ENCODE measurements at places on chromosomes 3 and 15. TPM values are rescaled to one million over a fixed set of nuclear protein-coding genes. Genes with fewer than 3 reads are reported as not detected.

Gene TICRR
- 0.61 TPM for total RNA-seq

- no peak overlapping the region for H3K27ac ChIP-seq
- no peaks in the 10 kb centered on the region for H3K27me3 ChIP-seq
- H3K36me3 ChIP-seq, result no peaks in the 10 kb centered on the region
- H3K4me1 ChIP-seq, result no peaks in the 10 kb centered on the region
- DNase-seq, result no peak
- no peak overlapping the region for H3K4me3 ChIP-seq
Measured at GRCh38 chr3:50743643-50744042, 68.9 kb downstream of the DOCK3 start.

Gene ATXN7
- total RNA-seq, result 83.8 TPM

DNA sequence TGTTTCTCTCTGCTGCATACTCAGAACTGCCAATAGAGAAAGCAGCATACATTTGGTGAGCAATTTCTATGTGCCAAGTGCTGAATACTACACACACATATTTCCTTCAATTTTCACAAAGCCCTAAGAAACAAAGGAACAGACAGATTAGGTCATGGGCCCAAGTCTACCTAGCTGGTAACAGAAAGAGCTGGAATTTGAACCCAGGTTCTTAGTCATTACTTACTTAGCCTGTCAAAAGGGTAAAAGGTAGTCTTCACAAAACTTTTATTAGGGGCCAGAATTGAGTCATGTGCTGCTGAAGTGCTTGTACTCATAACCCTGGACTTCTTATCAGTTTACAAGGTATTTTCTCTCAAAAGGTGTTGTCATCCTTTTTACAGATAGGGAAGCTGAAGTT, 10.4 kb upstream of the ABHD17C start:
- no peaks in the 10 kb centered on the region for H3K27me3 ChIP-seq
- H3K4me3 ChIP-seq, result no peak overlapping the region
- no peaks in the 10 kb centered on the region for H3K4me1 ChIP-seq
- no peaks in the 10 kb centered on the region for H3K36me3 ChIP-seq
- H3K27ac ChIP-seq, result no peak overlapping the region
- DNase-seq, result no peak

DNA sequence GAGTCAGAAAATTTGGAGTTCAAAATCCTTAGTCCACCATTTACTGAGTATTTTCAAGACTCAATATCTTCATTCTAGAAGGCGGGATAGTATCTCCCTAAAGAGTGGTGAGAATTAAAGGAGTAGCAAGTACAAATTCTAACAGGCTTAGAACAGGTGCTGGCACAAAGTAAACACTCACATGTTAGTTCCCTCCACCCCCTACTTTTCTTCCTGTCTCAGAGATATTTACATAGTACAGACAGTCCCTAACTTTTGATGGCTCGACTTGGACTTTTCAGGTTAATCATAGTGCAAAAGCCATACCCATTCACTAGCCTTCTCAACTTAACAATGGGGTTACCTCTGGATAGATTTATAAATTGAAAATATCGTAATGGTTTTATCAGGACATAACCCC, 476.2 kb upstream of the RASGRP1 start:
- no peak for DNase-seq
- H3K27ac ChIP-seq, result no peak overlapping the region
- no peaks in the 10 kb centered on the region for H3K27me3 ChIP-seq
- H3K4me1 ChIP-seq, result no peaks in the 10 kb centered on the region
- no peak overlapping the region for H3K4me3 ChIP-seq

- H3K27ac ChIP-seq, result no peak overlapping the region
- H3K4me3 ChIP-seq, result no peak overlapping the region
- H3K27me3 ChIP-seq, result no peaks in the 10 kb centered on the region
Measured at GRCh38 chr3:124938896-124939295, 4.3 kb upstream of the MUC13 start.

Gene TEX9
- total RNA-seq, result 26.2 TPM

Measured in upper lobe of left lung (tissue), 6 donors.